ENCODE measurements at places on chromosomes 3 and 15. TPM values are rescaled to one million over a fixed set of nuclear protein-coding genes. Genes with fewer than 3 reads are reported as not detected.

Gene ITIH1
- total RNA-seq, result not detected

GRCh38 chr3:9976721-9977709, 9.6 kb downstream of the EMC3 start:
- peak; percentile 50 for DNase-seq

DNA sequence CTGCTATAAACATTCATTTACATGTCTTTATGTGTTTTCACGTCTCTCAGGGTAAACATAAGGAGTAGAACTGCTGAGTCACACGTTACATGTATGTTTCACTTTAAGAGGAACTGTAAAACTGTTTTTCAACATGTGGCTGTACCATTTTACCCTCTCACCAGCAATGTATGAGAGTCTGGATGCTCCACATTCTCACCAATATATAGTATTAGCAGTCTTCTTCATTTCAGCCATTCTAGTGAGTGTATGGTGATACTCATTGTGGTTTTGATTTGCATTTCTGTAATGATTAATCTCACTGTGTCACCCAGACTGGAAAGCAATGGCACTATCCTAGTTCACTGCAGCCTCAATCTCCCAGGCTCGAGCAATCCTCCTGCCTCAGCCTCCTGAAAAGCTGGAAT, 37.1 kb downstream of the PHC3 start:
- DNase-seq, result no peak

DNA sequence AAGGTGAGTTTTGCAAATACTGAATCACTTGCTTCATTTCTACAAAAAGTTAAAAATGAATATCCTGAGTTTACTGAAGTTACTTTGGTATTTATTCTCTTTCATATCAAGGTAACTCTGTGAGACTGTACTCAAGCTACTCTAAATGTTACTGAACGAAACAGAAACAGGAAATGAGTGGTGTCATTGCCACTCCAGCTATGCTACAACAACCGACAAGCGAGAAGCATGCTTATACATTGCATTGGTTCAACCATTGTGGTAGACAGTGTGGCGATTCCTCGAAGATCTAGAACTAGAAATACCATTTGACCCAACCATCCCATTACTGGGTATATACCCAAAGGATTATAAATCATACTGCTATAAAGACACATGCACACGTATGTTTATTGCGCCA, 313.2 kb upstream of the THBS1 start:
- DNase-seq, result no peak

Gene CLRN1
- not detected for total RNA-seq

GRCh38 chr15:101407439-101407838, 82.1 kb downstream of the PCSK6 start:
- DNase-seq, result no peak

- peak; percentile 61 for DNase-seq
These were observed 224.7 kb upstream of the SATB1 start for GRCh38 chr3:18649666-18650363.

Gene CCR3
- total RNA-seq, result 1.2 TPM

Gene POLQ
- 27.9 TPM for total RNA-seq

Gene COL6A5
- total RNA-seq, result 0.03 TPM

Data from activated CD4-positive, alpha-beta memory T cell treated with anti-CD3 and anti-CD28 coated beads, Interleukin-2, amount 10 ng/mL, durations not matched to agents 7 days and 5 days (primary cell).